ENCODE measurements at places on chromosomes 5 and 9. TPM values are rescaled to one million over a fixed set of nuclear protein-coding genes. Genes with fewer than 3 reads are reported as not detected.

GRCh38 chr9:2764353-2764752, 47.0 kb downstream of the KCNV2 start:
- DNase-seq = no peak

- no peak for DNase-seq
Measured at GRCh38 chr5:153672347-153673090, 182.0 kb downstream of the GRIA1 start.

The FOXE1 gene
- total RNA-seq = under 0.01 TPM

DNA sequence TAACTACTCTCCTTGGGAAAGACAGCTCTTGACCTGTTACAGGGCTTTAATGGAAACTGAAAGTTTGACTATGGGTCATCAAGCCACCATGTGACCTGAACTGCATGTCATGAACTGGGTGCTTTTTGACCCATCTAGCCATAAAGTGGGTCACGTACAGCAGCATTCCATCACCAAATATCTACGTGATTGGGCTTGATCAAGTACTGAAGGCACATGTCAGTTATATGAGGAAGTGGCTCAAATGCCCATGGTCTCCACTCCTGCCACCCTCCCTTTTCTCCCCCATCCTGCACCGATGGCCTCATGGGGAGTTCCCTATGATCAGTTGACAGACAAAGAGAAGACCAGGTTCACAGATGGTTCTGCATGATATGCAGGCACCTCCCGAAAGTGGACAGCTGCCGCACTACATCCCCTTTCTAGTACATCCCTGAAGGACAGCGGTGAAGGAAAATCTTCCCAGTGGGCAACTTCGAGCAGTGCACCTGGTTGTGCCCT, 7.3 kb upstream of the FCN1 start:
- DNase-seq = no peak

DNA sequence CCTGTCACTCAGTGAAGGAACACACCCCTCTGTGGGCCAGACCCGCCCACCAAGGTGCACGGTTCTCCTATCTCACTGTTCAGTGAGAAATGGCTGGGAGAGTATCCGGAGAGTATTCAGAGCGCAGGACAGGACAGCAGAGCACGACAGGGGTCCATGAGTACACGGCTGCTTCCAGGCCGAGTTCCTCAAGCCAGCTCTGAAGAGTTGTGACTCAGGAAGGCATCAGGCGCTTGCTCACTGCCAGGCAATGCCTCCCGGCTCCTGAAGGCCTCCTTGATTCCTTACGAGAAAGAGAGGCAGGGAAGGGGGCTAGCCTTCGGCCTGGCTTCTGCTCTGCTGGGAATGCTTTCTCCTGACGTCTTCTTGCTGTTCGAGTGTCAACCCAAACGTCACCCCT, 132.1 kb upstream of the PPP1R26 start:
- no peak for DNase-seq

DNA sequence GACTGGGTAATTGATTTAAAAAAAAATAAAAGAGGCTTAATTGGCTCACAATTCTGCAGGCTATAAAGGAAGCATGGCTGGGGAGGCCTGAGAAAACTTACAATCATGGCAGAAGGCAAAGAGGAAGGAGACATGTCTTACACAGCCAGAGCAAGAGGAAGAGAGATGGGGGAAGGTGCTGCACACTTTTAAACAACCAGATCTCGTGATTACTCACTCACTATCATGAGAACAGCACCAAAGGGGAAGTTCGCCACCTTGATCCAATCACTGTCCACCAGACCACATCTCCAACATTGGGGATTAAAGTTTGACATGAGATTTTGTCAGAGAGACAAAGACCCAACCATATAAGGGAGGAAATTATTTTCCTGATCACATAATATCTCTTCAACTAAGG, 138.8 kb upstream of the NR4A3 start:
- DNase-seq = no peak

- DNase-seq = no peak
Measured at GRCh38 chr9:11632691-11633090, 1019.9 kb upstream of the PTPRD start.

DNA sequence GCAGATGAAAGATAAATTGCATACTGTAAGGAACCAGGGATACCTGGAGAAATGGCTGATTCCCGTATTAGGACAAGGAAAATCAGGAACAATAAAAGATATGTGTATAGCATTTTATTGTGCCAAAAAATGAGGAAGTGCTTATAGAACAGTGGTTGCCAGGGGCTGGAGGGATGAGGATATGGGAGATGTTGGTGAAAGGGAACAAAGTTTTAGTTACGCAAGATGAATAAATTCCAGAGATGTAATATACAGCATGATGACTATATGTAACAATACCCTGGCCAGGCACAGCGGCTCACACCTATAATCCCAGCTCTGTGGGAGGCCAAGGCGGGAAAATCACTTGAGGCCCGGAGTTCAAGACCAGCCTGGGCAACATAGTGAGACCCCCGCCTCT, 101.8 kb downstream of the CDK5RAP2 start:
- peak; percentile 14 for DNase-seq

GRCh38 chr5:78610163-78610583, 38.4 kb downstream of the LHFPL2 start:
- DNase-seq = peak; percentile 83

DNA sequence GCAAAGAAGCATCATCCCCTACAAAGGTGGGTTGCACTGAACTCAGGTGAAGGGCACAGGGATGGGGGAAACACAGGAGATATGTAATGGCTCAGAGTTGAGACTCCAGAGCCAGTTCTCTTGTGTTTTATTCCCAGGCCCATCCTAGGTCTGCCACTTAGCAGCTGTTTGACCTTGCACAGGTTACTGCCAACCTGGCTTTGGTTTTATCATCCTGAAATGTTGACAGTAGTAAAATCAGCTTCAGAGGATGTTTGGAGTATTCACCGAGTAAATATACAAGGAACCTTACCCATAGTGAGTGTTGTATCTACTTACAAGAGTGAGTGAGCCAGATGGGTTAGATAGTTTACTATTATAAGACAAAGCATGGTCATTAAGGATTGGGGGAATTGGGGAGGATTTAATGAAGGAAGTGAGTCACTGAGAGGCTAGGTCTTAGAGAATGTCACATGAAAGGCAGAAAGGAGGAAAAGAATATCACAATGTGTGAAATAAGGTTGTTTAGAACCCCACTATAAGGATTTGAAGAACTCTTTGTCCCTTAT, 141.3 kb downstream of the MAN2A1 start:
- peak; percentile 71 for DNase-seq

- peak; percentile 74 for DNase-seq
Measured at GRCh38 chr9:81685763-81686613, 3.4 kb downstream of the TLE1 start.

DNA sequence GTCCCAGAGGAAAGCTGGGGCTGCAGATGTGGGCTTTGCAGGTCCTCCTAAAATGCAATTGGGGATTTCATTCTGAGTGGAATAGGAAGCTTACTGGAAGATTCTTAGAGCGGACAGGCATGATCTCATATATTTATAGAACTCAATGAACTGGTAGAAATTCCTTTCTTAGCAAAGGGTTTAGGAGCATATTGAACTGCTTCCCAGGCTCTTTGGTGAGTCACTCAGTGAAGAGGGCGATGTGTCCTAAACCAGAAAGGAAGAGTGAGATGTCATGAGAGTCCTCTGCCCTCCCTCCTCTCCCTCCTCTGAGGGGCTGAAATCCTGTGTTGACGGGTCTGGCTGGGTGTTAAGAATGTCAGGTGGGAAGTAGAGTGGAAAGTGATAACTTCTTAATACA, 26.3 kb upstream of the SEMA6A start:
- peak; percentile 18 for DNase-seq

The SPINK7 gene
- total RNA-seq = not detected

The CNTFR gene
- total RNA-seq = not detected

The DOCK2 gene
- total RNA-seq = 7.3 TPM

GRCh38 chr9:122134822-122135528, 24.6 kb downstream of the NDUFA8 start:
- DNase-seq = no peak

The HAVCR1 gene
- not detected for total RNA-seq

GRCh38 chr5:59674763-59675162, 218.8 kb downstream of the PDE4D start:
- DNase-seq = no peak

- no peak for DNase-seq
Measured at GRCh38 chr5:126419102-126419501, 4.1 kb upstream of the GRAMD2B start.

- peak; percentile 69 for DNase-seq
Measured at GRCh38 chr5:149959406-149960236, 937 bp upstream of the SLC26A2 start.

DNA sequence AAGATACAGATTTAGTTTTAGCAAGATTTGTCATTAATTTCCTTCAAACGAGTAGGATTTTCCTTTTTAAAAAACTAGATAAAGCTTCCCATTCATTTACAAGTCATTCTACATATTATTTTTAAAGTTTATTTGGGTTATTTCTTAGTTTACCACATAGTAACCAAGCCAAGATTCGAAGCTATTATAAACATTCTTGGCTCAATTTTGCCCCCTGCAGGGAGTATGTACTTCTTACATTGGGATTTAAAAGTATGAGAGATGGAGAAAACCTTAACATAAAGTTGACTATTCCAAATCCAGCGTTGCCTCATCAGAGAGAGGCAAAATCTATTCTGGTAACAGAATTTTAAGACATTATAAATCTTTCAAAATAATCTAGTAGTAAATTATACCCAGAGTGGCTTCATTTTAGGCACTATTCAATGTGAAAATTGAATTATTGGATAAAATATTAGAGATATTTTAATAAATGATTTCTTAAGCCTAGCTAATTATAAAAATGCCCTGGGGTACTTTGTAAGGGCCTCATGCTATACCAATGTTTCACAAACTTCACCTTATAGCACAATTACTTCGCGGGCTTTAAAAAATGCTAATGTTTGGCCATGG, 39.1 kb downstream of the FBN2 start:
- DNase-seq = peak; percentile 78

- DNase-seq = no peak
Measured at GRCh38 chr9:2018162-2018643, 3.1 kb downstream of the SMARCA2 start.

- DNase-seq = no peak
Measured at GRCh38 chr9:18768951-18769622, 263.9 kb downstream of the SAXO1 start.

DNA sequence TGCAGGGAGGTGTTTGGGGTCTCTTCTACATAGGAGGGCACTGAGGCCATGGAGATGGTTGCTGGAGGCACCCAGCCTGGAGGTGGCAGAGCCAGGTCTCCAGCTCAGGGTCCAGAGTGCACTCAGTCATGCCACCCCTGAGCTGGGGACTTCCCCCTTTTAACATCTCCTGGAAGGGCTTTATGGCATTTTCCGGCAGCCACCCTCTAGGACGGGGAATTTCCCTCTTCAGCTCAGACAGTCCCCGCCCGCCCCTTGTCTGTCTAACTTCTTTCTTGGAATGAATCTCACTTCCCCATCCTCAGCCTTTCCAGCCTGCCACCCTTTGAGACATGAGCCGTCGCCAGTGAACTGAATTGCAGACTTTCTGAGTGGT, 49.9 kb downstream of the COL15A1 start:
- no peak for DNase-seq

The TPPP gene
- under 0.01 TPM for total RNA-seq

DNA sequence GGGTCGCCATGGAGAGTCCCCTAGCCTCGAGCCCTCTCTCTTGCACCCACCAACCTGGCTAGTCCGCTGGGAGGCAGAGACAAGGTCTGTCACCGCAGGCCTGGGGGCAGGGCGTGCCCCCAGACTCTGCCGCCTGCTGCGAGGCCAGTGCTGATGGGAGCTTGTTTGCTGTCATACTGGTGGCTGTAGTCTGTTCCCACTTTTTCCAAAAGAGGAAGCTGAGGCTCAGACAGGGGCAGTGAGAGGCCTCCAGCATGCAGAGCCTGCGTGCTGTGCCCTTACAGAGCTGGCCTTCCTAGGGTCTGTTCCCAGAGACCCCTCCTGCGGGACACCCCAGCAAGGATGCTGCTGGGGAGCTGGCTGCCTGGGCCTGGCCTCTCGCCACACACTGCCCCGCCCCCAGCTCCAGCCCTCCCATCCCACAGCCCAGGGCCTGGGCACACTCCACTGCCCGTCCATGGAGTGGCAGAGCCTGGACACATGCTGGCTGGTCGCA, 21.0 kb upstream of the SUSD3 start:
- DNase-seq = no peak

DNA sequence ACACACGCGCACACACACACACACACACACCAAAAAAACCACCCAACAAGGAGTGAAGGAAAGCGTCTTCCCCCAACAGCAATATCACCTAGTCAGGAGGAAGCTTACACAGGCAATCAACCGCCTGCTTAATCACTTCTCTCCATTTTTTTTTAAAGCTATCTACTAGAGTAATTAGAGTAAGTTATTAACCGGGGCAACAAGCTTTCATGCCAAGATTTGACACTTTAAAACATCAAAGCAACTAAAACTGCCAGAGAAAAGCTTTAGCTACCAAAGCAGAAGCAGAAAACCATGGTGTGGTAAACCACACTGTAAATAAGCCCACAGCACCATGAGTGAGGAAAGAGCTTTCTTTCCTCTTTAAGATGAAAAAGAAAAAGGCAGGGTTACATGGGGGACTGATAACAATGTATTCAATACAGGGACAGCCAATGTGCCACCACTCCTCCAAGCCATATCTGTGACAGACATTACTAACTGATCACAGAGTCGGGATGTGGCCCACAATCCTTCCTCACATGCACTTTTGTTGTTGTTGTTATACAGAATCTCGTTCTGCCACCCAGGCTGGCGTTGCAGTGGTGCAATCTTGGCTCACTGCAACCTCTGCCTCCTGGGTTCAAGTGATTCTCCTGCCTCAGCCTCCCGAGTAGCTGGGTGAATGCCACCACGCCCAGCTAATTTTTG, 282.1 kb downstream of the CRB2 start:
- peak; percentile 28 for DNase-seq

DNA sequence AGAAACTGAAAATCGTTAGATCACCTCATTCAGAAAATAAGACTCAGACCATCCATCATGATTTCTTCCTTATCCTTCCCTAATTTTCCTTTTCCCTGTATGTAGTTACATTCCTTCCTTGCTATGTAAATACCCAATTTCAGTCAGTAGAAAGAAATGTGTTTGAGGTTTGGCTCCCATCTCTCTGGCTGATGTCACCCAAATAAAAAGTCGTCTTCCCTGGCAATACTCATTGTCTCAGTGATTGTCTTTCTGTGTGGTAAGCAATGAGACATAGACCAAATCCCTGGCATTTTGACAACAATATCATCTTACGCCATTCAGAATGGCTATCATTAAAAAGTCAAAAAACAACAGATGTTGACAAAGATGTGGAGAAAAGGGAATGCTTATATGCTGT, 303.9 kb upstream of the EDIL3 start:
- peak; percentile 25 for DNase-seq

Data from fibroblast of villous mesenchyme (primary cell).